ENCODE measurements at places on chromosomes 13 and 19.

- DNase-seq: no peak
Measured at GRCh38 chr13:85666356-85666755, 132.9 kb downstream of the SLITRK6 start.

DNA sequence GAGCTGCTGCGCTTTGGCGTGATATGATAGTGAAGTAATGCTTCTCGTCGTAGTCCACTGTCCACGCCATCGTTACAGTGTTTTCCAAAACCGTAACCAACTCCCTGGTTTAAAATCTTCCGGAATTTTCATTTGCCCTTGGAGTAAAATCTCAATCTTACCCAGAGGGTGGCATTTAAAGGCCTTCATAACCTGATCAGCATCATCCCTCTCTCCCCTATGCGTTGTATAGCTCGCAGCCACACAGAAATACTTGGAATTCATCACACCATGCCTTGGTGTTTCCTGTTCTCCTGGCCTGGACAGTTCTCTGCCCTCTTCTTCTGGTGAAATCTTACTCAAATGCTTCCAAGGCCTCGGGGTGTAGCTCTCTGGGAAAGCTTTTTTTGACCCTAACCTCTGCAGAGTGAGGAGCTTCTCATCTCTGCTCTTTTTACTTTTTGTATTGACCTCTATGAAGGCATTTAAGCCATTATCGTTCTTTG lies 839 bp downstream of the MPHOSPH8 start:
- no peak for DNase-seq

DNA sequence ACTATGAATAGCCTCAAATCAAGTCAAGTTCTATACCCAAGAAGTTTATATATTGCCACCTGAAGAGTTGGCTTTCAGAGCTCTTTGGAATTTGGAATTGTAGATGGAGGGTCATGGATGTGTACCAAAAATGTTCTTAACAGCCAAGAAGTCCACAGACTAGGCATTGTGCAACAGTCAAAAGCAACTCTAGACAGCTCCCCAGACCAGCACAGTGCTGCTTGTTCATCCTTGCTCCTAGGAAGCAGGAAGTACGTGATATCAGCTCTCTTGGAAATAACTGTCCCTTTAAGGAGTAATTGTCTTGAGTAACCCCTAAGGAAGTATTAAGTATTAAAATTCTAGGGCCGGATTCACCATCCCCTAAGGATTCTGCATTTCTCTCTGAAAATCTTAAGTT lies 30.7 kb upstream of the IL17D start:
- DNase-seq: no peak

DNA sequence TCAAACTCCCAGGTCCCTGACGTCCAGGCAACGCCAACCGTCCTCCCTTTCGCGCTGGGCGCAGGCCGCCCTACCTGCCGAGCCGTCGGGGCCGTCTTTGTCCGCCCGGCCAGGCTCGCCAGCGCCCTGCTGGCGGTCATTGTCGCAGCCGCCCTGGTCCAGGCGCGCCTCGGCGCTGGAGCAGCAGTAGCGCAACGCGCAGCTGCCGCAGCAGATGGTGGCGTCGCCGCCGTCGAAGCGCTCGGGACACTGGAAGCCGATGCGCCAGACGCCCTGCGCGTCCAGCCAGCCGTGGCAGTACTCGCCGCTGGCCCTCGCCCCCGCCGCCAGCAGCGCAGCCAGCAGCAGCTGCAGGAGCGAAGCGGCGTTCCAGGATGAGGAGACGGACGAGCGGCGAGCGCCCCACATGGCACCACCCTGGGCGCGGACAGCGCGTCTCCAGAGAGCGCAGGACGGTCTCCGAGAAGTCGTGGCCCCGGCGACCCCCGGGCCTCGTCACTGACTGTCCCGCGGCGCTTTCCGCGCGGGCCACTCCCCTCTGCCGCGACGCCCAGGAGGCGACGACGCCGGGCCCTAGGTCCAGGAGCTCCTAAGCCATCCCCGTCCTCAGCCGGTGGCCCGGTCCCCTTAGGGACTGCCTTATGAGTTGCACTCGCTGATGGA lies 1.1 kb downstream of the SHISA2 start:
- peak; percentile 71 for DNase-seq

DNA sequence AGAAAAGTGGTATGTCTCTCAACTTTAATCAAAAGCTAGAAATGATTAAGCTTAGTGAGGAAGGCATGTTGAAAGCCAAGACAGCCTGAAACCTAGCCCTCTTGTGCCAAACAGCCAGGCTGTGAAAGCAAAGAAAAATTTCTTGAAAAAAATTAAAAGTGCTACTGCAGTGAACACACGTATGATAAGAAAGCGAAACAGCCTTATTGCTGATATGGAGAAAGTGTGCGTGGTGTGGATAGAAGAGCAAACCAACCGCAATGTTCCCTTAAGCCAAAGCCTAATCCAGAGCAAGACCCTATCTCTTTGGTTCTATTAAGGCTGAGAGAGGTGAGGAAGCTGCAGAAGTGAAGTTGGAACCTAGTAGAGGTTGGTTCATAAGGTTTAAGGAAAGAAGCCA lies 96.4 kb downstream of the ZDHHC20 start:
- no peak for DNase-seq

DNA sequence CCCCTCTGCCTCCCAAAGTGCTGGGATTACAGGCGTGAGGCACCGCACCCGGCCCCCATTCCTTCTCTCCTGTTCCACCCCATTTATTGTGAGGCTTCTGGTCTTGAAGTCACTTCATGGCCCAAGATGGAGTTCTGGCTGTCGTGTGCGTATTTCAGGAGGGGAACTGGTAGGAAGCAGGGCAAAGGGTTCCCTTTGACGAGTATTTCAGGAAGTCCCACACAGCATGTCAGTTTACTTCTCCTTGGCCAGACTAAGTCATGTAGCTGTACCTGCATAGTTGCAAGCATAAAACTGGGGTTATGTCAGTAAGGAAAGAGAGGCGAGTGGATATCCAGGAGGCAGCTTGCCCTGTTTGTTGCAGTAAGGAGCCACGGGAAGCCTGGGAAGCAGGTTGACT lies 10.1 kb downstream of the WDR62 start:
- DNase-seq: no peak

Measured in femur (tissue), 1 donor.